ENCODE measurements at places on chromosomes 2 and 18. TPM values are rescaled to one million over a fixed set of nuclear protein-coding genes. Genes with fewer than 3 reads are reported as not detected.

Gene KIF5C
- total RNA-seq: 2.5 TPM

- no peak for DNase-seq
Observed at GRCh38 chr2:32804205-32804604, 142.5 kb upstream of the LTBP1 start.

DNA sequence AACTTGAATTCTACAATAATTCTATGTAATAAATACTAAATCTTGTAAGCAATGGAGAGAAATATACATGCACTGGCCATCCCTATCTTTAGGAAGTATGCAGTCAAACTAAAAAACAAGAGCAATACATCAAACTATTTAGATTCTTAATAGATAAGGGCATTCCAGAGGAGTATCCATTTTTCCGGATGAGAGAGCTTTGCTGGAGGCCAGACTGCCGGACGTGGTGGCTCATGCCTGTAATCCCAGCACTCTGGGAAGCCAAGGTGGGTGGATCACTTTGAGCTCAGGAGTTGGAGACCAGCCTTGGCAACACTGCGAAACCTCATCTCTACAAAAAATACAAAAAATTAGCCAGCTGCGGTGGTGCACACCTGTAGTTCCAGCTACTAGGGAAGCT, 60.8 kb downstream of the KIF5C start:
- no peak for DNase-seq

DNA sequence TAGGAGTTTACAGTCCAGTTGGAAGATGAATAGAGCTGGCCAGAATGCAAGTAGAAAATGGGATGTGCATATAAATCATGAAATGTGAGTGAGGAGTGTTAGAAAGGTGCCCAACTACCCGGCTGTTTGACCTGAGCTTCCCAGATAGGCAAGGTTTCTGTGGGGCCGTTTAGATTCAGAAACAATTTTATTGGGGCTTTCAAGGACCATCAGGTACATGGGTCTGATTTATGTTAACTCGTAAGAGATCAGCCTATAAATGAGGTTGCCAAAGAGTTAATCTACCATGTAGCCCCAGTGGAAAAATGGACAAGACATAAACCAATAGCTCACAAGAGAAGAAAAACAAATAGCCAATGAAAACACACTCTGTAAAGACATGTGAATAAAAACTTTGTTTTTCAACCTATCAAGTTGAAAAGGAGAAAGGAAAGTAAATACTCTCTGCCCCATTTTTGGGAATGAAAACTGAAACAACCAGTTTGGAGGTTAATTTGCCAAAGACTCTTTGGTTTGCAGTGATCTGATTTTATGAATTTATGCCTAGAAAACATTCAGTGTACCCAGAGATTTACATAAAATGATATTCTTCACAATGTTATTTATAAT, 77.4 kb downstream of the TMEM247 start:
- DNase-seq: no peak

Gene ANKRD30BL
- not detected for total RNA-seq

GRCh38 chr2:174465327-174465726, 21.5 kb downstream of the GPR155 start:
- no peak for DNase-seq

DNA sequence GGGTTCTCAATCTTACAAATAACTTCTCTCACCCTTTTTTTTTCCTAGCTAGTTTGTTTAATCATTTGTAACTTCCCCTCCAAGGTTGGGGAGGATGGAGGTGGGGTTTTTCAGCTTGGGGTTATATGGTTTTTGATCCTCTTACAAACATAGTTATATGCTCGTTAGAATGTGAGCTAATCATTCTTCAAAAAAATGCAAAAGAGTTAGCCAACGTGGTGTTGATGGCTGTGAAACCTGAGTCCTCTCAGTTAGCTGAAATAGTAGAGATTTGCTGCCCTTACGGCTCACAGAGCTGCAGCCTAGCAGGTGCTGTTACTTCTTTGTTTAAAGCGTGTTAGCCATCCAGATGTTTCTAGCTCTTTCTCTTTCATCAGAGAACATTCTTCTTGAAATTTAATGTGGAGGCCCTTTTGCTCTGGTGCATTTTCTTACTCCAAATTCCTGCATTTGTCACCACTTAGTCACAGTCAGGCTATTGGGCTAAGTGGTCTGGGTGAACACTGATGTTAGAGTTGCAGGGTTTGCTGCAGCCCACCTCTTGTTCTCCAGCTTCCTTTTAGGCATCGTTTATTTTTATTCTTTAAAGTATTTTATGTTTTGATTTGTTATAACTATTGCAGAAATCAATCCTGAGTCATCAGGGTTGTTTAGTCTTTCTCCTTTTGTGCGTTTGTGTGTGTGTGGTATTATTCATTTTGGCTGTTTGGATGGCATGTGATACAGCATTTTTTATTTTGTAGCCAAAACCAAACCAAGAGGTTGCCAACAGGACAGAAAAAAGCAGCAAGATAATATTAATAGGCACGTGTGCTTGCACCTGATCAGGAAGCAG, 41.1 kb downstream of the LIMS1 start:
- no peak for DNase-seq

Gene CAPN13
- total RNA-seq: 24.3 TPM

Gene CCDC102B
- 4.3 TPM for total RNA-seq

GRCh38 chr2:37629529-37629928, 41.9 kb downstream of the CDC42EP3 start:
- DNase-seq: no peak

GRCh38 chr2:235538981-235539380, 45.1 kb downstream of the AGAP1 start:
- DNase-seq: peak; percentile 19

GRCh38 chr2:66334237-66335029, 100.5 kb upstream of the MEIS1 start:
- no peak for DNase-seq

GRCh38 chr2:16189836-16190160, 249.4 kb downstream of the MYCN start:
- no peak for DNase-seq

GRCh38 chr2:31475692-31476091, 61.1 kb upstream of the XDH start:
- DNase-seq: no peak

GRCh38 chr18:60182223-60182622, 190.4 kb downstream of the MC4R start:
- no peak for DNase-seq

GRCh38 chr18:48539406-48540250, 797 bp downstream of the CTIF start:
- peak; percentile 45 for DNase-seq

DNA sequence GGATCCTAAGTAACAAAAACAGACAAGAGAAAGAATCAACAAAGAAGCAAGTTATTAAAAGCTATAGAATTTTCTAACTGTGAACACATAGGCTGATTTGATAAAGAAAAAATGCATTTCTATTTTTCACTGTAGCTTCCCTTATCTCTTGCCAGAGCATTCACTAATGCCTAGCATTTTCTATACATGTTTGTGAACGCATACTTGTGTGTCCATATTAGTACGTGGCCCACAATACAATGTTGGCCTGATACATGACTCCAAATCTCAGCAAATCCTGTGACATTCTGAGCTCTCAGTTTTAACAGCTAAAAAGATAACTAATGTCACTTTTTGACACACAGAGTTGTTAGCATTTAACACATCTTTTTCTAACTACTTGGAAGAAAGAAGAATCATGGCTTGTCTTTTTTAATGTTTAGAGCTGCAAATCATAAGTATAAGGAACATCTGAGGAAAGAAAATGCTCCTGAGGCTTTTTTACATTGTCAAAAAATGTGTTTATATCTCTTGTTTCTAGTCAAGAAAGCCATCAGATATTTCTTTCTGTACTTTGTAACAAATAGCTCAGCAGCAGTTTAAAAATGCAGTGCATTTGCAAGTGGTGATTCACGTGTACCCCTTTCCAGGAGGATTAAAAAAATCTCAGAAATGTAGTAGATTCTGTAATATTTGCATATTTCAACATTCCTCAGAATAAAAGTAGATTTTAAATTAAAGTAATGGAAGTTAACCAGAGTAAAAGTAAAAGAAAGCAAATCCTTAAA, 1646.8 kb upstream of the TMEFF2 start:
- no peak for DNase-seq

DNA sequence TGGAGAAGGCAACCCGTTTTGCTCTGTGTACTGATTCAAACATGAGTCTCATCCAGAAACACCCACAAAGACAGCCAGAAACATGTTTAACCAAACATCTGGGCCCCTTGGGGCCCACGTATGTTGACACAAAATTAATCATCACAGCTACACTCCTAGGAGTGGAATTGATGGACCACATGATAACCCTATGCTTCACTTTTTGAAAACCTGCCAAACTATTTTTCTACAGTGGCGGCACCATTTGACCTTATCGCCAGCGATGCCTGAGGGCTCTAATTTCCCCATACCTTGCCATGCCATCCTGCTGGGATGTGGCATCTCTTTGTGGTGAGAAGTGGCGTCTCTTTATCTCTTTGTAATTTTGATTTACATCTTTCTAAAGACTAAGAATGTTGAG, 38.5 kb downstream of the PSMG2 start:
- no peak for DNase-seq

GRCh38 chr2:208363485-208363884, 43.1 kb upstream of the PTH2R start:
- no peak for DNase-seq

DNA sequence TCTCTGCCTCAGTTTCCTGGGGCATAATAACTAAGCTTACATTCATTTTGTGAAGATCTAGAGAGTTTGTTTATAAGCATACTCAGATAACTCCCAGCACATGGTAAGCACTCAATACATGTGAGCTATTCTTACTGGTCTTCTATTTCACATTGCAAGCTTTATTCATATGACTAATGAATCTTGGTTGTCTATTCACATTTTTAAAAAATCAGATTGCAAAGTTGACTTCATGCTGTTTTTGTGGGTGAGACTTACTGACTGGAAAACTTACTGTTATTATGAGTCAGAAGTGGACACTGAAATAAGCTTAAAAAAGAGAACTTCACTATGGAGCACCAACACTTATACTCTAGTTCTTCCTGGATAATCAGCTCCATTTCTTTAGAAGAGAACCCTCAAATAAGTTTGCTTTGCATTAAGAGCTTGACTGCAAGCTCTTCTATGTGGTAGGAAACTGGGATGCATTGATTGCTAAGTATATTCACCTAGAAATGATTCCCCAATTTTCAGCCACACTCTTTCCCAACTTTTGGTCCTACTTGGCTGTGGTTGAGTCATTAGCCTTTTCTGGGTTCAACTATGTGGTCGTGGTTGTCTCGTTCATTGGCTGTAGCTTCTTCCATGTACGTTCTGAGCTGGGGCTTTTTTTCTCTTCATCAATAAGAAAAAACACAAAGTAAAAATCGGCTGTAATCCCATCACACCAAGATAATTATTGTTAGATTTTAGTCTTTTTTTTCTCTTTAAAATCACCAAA, 29.5 kb upstream of the RBMS1 start:
- no peak for DNase-seq

Gene TUBB8B
- total RNA-seq: not detected

- DNase-seq: no peak
Observed at GRCh38 chr2:5561006-5561405, 131.2 kb upstream of the SOX11 start.

Gene EDAR
- total RNA-seq: 0.64 TPM

GRCh38 chr2:164644036-164644700, 22.9 kb upstream of the GRB14 start:
- no peak for DNase-seq

Gene CREG2
- total RNA-seq: 0.16 TPM

DNA sequence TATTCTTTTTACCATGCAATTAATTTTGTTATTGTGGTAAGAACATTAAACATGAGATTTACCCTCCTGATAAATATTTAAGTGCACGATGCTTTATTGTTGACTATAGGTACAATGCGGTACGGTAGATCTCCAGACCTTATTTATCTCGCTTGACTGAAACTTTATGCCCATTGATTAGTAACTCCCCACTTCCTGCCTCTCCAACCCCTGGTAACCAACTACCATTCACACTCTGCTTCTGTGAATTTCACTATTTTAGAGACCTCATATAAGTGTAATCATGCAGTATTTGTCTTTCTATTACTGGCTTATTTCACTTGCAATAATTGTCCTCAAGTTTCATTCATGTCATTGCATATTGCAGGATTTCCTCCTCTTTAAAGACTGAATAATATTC, 195.7 kb upstream of the ID2 start:
- no peak for DNase-seq

DNA sequence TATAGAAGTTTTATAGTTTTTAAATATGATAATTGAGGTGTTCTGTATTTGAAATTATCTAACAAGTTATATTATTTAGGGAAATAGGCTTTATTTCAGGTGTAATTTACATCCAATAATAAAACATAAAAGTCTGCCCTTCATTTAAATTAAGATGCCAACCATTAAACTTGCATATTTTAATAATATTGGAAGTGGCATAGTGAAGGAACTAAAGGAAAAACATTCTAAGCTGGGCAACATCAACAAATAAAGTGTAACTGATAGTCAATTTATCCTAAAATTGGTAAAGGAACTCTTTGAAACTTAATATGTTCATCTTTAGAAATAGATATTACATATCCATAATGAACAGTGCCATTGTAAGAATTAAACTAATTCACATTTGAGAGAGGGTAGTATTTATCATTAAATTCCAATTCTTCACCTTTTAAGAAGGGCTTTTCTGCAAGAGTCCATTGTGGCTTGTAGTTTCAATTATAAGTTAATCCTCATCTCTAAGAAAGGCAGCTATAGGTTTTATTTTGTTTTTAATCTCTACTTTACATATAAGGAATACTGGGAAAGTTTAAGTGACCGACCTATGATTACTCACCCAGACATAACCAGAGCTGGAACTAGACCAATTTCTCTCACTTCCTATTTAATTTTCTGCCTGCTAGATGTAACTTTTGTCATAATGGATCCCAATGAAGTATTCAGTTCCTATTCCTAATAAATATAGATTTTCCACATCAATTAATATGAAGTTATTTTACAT, 401.6 kb downstream of the XIRP2 start:
- no peak for DNase-seq

Gene KLHL41
- total RNA-seq: not detected

DNA sequence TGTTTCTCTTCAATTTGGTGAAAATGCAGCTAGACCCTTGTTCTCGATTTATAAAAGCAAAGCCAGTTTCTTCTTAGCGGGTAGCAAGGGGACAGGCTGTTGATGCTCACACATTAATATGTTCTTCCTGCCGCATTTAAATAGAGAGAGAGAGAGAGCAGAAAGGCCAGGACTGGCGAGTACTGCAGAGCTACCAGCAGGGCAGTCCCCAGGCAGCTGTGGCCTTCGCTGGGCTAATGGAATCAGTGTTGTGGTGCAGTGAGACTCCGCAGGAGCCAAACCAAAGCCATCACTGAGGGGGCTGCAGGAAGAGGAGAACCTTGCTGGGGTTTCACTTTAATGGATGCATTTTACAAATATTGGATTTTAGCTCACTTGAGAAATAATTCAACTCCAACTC, 223.6 kb downstream of the ACTR3 start:
- no peak for DNase-seq

DNA sequence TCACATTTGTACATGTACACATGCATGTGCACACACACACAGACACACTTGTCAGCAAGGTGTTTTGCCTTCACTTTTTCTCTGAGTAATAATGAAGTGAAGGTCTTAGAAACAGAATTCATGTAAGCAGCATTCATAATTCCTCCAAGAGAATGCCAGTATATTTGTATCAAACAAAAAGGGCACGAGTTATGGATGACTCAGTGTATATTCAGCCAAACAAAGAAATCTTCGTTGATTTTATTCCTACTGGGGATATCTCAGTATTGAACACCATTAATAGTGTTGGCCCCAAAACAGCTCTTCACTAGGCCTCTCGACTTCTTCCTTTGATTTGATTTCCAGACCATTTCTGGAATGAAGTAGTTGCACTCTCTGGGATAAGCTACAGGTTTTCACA, 125.3 kb downstream of the PIK3C3 start:
- no peak for DNase-seq

Gene SNED1
- total RNA-seq: 65.5 TPM

GRCh38 chr2:109164311-109164710, 35.3 kb downstream of the SH3RF3 start:
- no peak for DNase-seq

Gene SH2D6
- total RNA-seq: not detected

Data from transverse colon (tissue), 4 donors.